ENCODE measurements at places on chromosomes 6 and 20.

GRCh38 chr6:117637770-117638169 lies 35.5 kb upstream of the GOPC start:
- no peak for DNase-seq

DNA sequence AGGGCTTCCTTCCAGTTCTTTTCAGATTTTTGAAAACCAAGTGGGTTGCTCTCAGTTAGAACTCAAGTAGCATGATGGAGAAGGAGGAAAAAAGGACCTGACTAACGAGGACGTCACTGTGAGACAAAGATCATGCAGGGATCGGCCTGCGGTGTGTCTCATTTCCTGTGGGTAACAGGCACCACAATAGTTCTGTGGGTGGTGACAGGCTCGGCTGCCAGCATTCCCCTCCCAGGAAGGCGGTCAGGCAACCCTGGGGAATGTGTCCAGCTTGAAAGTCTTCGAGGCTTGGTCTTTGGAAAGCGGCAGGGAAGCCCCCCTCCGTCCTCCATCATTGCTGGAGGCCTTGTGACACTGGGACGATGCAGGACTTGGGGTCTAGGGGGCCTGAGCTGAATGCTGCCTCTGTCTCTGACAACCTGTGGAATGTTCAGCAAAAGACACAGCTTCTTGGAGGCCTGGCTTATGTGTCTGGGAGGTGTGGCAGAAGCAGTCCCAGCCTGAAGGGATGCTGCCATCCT lies 121.0 kb downstream of the BCAS1 start:
- no peak for DNase-seq

DNA sequence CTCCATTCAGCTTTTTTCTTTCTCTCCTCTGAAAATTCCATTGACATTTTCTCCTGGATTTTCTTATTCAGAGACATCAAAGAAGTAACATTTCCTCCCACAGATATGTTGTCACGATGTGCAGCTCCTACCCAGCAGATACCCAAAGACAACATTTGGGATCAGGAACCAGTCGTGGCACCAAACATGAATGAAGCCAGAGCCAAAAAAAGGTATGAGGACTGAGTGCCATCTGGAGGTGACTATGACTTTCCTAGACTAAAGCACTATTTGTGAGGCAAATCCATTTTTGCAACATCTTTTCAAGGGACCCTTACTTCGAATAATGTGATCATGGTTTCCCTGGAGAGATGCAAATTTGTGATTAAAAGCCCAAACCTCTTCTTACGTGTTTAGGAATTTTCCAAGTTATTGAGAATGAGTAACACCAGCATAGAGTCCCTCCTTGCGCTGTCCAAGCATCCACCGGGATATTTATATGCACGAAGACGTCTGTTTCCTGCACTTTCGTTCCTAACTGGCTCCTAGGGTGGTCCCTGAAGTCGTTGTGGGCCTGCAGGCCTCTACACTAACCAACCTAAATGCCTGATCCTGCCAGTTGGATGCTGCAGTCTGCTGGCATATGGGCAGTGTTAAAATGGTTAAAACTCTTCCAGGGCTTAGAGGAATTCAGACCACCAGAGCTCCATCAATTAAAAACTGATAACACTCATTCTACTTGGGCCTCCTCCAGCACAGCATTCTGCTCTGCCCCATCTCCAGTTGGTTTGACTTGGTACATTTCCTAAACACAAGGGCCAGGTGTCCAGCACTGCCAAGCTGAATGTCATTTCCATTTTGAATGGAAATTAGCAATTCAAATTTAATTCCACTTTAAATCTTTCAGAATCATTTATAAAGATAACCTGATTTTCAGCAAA lies 256.6 kb downstream of the C6orf118 start:
- DNase-seq: peak; percentile 11

- peak; percentile 90 for DNase-seq
These were observed 41.1 kb upstream of the TMEM170B start for GRCh38 chr6:11496152-11497060.

GRCh38 chr6:42498473-42499128 lies 46.9 kb upstream of the TRERF1 start:
- no peak for DNase-seq

DNA sequence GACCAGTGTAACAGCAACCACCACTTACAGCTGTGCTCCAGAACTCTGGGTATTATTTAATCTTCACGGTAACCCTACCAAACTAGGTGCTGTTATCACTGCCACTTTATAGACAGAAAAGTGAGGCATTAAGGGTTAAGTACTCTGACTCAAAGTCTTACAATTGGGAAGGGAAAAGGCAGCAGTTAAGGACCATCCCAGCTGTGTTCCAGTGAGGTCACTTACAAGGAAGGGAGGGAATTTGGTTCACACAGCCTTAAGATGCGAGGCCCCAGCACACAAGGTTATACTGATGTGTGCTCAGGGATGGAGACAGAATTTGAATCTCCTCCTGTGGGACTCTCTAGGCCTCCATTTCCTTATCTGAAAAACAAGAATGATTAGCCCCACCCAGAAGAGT lies 46.7 kb downstream of the TRERF1 start:
- no peak for DNase-seq

DNA sequence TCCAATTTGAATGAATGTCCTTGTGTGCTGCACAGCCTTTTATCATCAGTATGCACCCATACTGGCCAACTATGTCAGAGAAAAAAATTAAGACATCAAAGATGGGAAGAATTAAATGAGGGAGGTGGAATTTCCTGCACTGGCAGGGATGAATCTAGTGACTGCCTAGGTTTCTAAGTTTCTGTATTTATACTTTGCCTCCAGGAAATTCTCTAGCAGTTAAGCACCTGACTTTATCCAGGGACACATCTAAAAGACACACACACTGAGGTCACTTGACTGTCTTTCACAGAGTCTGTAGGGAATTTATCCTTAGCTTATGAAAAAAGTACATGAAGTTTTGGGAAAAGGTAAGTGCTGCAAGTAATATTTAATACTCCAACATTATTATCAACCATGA lies 636.5 kb upstream of the PTCHD4 start:
- DNase-seq: no peak

DNA sequence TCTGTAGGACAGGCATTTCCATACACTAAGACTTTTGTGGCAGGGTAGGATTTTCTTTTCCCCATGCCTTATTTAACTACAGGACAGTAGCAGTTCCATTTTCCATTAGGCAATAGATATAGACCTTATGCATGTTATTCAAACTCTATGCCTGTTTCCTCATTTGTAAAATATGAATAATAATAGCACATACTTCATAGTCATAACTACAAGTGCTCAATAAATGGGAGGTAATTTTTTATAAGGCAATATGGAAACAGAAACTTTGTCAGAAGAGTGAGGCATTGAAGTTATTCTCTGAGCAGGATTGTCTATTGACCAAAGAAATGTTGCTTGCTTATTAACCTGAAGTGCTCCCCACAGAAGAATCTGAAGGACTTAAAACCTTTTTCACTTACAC lies 41.9 kb upstream of the TNFRSF21 start:
- DNase-seq: no peak

- no peak for DNase-seq
These were observed 453.6 kb upstream of the FLRT3 start for GRCh38 chr20:14790771-14791620.

GRCh38 chr6:56890683-56891429 lies 64.1 kb upstream of the BEND6 start:
- DNase-seq: no peak

- no peak for DNase-seq
These were observed 8.0 kb downstream of the ECT2L start for GRCh38 chr6:138803861-138804260.

GRCh38 chr6:111301946-111302345 lies 181.1 kb downstream of the REV3L start:
- no peak for DNase-seq

DNA sequence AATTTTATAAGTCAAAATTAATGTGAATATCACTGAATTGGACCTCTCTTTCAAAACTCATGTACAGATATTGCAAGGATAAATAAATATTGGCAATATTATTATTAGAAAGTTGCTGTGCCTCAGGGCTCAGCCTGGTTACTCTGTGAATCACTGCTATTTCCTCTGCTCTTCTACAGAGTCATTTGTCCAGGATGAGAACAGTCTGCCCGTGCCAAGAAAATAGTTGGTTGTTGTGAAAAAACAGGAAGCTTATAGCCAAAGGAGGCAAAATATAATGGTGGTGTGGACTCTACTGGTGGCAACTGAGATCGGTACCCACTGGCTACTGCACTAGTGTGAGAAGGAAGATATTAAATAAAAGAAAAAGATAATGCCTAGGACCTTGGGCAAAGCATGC lies 93.6 kb downstream of the RIMS1 start:
- DNase-seq: no peak

GRCh38 chr6:127343809-127344659 lies 625 bp upstream of the ECHDC1 start:
- peak; percentile 69 for DNase-seq

GRCh38 chr6:142705054-142705453 lies 239.9 kb downstream of the HIVEP2 start:
- no peak for DNase-seq

DNA sequence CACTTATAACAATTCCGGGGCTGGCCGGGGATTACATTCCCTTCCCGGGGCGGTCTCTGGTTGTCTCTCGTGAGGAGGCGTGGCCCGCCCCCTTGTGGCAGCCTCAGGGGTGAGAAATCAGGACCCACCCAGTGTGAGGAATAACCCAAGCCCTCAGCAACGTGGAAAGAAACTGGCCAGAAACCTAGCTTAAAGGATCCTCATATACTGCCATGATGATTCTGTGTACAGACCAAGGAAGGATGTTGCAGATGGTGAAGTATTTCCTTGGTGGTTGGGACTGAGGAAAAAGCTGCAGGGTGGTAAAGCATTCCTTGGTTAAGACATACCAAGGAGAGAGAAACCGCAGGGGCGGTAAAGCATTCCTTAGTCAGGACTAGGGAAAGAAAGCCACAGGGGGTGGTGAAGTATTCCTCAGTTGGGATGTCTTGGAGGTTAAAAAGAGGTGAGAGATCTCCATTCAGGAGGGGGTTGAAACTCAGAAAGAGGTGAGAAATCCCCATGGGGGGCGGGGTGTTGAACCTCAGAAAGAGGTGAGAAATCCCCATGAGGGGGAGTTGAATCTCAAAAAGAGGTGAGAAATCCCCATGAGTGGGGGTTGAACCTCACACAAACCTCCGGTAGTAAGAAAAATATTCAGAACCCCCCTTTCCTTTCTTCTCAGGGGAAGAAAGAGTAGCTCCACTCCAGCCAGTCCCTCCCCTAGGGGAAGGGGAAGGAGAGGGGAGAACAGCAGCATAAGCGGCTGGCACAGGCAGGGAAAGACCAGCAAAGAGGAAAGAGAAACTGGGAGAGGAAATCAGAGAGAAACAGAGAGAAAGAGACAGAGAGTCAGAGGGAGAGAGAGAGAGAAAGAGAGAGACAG lies 238.1 kb downstream of the RNGTT start:
- peak; percentile 8 for DNase-seq

DNA sequence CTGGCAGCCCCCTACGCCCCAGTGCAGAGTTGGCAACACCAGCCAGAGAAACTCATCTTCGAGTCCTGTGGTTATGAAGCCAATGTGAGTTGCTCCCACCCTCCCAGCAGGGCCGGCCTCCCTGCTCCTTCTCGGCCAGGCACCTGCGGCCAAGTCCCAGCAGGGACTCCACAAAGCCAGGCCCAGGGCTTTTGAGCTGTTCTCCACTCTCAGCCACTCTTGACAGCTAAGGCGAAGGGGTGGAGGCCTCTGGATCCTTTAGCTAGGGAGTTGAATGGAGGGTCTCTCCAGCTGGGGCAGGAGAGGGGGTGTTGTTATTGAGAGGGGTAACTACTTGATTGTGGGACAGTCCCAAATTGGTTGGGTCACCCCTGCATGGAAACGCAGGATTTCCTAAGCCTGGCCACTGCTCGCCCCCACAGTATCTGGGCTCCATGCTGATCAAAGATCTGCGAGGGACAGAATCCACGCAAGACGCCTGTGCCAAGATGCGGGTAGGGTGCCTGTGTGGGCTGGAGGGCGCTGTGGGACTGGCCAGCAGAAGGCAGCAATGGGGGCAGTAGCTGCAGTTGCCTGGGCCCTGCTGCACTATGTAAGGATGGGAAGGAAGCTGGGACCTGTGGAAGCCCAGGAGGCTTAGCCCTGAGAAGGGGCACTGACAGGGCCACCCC lies 58.3 kb downstream of the TCP11 start:
- no peak for DNase-seq

- DNase-seq: no peak
These were observed 322.7 kb upstream of the NOX3 start for GRCh38 chr6:155778336-155778735.

DNA sequence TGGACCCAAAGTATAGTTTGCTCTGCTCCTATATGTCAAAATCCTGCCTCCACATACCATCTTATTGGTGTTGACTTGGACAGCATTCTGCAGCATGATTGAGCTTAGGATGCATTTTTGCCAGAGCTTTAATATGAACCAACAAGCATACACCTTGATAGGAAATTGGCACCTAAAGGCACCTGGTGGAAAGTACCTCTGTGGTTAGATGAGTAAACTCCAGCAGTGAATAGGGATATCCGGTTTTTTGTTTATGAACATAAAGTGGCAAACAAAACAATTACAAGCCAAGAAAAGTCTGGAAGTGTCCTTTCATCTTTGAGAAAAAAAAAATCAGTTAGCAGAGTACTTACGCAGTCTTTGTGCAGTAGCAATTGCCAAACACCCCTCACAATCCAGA lies 6.2 kb upstream of the CYP24A1 start:
- no peak for DNase-seq

GRCh38 chr6:156160007-156160794 lies 617.0 kb upstream of the ARID1B start:
- DNase-seq: no peak

- no peak for DNase-seq
These were observed 20.5 kb downstream of the GCLC start for GRCh38 chr6:53524455-53524815.

GRCh38 chr6:128963561-128963960 lies 80.6 kb downstream of the LAMA2 start:
- no peak for DNase-seq

DNA sequence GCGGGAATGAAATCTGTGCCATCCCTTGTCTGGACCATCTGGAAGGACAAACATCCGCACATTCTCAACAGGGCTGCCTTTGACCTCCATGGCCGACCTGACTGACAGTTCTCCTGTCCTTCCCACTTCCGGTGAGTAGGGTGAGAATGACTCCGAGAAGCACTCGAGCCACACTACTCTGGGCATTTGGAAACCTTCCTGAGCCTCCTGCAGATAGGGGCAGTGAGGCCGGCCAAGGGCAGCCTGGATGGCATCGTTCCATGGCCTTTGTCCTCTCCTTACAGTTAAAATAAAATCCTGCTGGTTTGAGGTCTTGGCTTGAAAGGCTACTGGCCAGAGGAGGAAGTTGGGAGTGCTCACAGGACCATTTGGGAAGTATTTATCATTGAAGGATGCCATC lies 70.9 kb upstream of the QKI start:
- DNase-seq: no peak
